ENCODE measurements at places on chromosomes 1 and 21. TPM values are rescaled to one million over a fixed set of nuclear protein-coding genes. Genes with fewer than 3 reads are reported as not detected.

The TNNI3K gene
- 0.61 TPM for total RNA-seq

The NTRK1 gene
- 1.6 TPM for total RNA-seq

The KLHDC8A gene
- 0.19 TPM for total RNA-seq

The ADORA1 gene
- total RNA-seq, result 0.28 TPM

- peaks cover under 1% of the 10 kb centered on the region for H3K4me1 ChIP-seq
- no peak for DNase-seq
- H3K36me3 ChIP-seq, result peaks cover 3% of the 10 kb centered on the region
- no peaks in the 10 kb centered on the region for H3K27me3 ChIP-seq
- H3K4me3 ChIP-seq, result no peak within 1 kb of the TSS
Observed at GRCh38 chr1:155940993-155941844, at the start of gene RXFP4. TSS of gene RXFP4 (plus strand) at chr1:155941638. CDS start at chr1:155941710, 72 bp downstream.

GRCh38 chr1:64861611-64862010 is 104.7 kb downstream of the JAK1 start:
- H3K4me3 ChIP-seq, result no peak overlapping the region
- peaks cover 77% of the 10 kb centered on the region for H3K36me3 ChIP-seq
- H3K4me1 ChIP-seq, result peaks cover 8% of the 10 kb centered on the region
- no peak overlapping the region for H3K27ac ChIP-seq
- no peaks in the 10 kb centered on the region for H3K27me3 ChIP-seq
- no peak for DNase-seq

Measured in thymus (tissue), 14 donors.